ENCODE measurements at places on chromosomes 1 and 21.

DNA sequence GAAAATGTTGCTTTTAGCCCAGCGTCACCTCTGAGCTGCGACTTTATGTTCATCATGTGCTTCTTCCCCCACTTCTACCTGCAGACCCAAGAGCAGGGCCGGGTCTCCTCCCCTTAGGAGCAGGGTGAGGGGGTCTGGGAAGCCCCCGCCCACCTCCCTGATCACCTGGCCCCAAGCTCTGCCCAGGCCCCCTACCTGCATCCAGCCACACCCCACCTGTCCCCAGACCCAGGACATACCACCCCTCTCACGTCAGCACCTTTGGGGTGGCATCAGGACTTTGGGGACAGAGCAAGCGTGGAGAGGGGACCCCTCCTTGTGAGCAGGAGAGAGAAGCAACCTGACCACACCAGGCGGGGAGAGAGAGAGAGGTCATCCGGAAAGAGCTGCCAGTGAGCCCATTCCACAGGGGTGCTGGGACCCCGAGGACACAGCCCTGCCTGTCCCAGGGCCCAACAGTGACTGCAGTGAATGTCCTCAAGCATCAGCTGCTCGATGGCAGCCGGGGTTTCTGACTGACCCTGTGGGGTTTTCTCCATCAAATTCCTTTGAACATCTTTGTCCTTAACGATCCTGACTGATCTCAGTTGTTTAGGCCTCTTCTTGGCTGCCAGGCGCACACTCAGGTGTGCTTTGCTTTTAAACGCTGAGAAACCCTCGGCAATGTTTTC is 42.8 kb upstream of the COL18A1 start:
- DNase-seq = no peak

- no peak for DNase-seq
Measured at GRCh38 chr1:3174487-3175247, 105.7 kb downstream of the PRDM16 start.

- no peak for DNase-seq
Measured at GRCh38 chr21:26719750-26720149, 125.5 kb downstream of the ADAMTS1 start.

GRCh38 chr1:77659879-77660593 is 22.4 kb downstream of the ZZZ3 start:
- DNase-seq = no peak

GRCh38 chr1:242033447-242033846 is 34.5 kb upstream of the MAP1LC3C start:
- DNase-seq = no peak

- DNase-seq = no peak
Measured at GRCh38 chr21:41907496-41908258, 28.5 kb upstream of the PRDM15 start.

DNA sequence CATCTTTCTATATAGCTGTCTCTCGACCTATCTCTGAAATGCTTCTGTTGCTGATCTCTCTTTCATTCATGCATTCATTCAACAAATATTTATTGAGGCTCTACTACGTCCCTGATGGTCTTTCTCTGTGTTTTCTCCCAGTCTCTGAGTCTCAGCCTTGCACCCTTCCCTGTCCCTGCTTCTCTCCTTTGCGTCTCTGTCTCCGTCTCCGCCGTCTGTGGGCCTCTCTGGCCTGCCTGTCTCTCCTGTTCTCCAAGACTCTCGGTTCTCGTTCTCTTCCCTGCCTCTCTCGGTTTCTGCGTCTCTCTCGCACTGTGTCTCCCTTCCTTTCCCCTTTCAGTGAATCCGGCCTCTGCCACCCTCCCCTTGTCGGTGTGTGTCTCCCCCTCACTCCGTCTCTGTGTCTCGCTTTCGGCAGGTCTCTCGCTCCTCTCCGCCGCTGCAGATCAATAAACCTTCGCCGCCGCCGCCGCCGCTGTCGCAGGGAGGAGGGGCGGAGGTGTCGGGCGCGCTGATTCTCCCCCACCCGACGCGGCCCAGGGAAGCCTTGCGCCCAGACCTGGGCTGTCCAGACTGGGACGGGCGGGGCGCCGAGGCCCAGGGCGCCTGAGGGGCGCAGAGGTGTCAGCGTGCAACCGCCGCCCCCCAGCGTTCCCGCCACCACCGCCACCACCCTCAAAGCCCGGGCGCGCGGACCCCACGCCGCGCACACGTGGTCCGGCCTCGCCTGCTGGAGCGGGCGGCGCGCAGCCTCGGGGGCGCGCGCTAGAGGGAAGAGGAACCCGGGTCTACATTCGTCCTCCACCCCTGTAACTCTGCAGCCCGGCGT is 3.0 kb downstream of the EFNA3 start:
- DNase-seq = no peak

- no peak for DNase-seq
Measured at GRCh38 chr1:202713110-202713509, 2.9 kb upstream of the SYT2 start.

DNA sequence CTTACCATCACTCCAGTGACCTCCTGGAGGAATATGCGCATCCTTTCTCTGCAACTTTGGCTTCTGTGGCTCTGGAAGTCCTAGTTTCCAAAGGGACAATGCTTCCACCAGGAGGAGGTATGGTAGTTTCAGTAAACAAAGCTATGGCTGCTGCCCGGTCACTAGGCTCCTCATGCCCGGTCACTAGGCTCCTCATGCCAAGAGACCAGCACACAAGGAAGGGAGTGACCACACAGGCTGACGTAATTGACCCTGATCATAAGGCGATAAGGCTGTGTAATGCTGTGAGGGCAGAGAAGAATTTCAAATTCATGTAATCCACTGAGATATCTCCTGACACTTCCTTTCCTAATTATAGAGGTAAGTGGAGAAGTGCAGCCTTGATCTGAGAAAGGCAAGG is 102.9 kb downstream of the DTL start:
- DNase-seq = no peak

DNA sequence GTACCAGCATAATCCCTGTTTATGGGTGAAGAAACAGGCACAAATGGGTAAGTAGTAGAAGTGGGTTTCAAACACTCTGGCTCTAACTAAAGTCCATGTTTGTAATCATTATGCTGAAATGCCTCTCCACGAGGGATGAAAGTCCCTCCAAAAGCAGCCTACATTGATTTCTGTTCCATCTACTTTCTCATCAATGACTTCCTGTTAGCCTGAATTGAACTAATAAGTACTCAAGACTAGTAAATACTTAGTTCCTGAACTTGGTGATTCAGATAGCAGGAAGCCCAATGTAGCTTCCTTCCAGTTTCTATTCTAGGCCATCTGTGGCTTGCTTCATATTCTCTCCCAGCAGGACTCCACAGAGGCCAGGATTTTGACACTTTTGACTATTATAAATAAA is 11.3 kb upstream of the BACH1 start:
- no peak for DNase-seq

DNA sequence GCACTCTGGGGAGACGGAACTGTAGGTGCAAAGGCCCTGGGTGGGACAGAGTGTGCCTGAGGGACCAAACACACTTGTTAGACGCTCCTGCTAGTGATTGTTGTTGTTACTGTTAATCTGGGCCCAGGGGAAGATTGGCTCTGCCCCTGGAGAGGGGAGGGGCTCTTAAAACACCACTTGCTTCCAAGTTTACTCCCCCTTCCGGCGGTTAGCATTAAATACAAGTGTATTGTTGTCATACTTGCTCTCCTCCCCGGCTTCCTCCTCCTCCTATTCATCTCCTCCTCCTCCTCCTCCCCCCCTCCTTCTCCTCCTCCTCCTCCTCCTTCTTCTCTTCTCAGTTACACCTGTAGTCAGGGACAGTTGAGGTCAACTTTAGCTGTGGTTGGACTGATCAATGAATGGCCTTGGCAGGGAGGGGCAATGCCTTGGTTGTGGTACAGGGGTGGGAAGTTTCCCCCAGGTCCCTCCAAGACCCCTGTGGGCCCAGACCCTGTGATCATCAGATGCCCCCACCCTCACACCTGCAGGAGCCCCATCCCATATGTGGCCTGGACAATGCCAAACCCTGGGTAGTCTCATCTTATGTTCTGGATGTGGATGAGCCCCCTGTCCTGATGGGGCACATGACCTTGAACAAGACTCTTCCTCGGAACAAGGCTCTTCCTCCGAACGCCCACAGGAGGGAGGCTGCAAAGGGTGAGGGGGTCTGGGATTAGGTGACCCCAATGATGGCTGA is 217.3 kb downstream of the PTPRU start:
- peak; percentile 44 for DNase-seq

DNA sequence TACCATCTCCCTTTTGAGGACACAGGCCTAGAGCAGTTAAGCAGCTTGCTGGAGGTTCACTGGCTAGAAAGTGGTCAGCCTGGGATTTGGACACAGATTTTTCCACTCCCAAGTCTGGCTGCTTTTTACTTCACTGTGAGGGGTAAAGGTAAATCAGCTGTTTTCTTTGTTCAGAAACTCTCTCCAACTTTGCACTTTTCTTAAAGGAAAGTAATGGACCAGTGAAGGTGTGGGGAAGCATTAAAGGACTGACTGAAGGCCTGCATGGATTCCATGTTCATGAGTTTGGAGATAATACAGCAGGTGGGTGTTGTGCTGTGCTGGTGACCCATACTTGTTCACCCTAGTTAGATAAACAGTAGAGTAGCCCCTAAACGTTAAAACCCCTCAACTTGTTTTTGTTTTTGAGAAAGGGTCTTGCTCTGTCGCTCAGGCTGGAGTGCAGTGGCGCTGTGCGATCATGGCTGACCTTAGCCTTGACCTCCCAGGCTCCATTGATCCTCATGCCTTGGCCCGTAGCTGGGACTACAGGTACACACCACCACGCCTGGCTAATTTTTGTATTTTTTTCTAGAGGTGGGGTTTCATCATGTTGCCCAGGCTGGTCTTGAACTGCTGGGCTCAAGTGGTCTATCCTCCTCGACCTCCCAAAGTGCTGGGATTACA is 4.2 kb downstream of the SOD1 start:
- DNase-seq = no peak

- no peak for DNase-seq
Measured at GRCh38 chr1:82721702-82722101, 921.0 kb downstream of the ADGRL2 start.

GRCh38 chr1:173648880-173649605 is 13.9 kb downstream of the TEX50 start:
- no peak for DNase-seq

- no peak for DNase-seq
Measured at GRCh38 chr1:112143871-112144441, 154.5 kb upstream of the KCND3 start.

GRCh38 chr1:28927648-28928313 is 13.4 kb downstream of the EPB41 start:
- DNase-seq = no peak

DNA sequence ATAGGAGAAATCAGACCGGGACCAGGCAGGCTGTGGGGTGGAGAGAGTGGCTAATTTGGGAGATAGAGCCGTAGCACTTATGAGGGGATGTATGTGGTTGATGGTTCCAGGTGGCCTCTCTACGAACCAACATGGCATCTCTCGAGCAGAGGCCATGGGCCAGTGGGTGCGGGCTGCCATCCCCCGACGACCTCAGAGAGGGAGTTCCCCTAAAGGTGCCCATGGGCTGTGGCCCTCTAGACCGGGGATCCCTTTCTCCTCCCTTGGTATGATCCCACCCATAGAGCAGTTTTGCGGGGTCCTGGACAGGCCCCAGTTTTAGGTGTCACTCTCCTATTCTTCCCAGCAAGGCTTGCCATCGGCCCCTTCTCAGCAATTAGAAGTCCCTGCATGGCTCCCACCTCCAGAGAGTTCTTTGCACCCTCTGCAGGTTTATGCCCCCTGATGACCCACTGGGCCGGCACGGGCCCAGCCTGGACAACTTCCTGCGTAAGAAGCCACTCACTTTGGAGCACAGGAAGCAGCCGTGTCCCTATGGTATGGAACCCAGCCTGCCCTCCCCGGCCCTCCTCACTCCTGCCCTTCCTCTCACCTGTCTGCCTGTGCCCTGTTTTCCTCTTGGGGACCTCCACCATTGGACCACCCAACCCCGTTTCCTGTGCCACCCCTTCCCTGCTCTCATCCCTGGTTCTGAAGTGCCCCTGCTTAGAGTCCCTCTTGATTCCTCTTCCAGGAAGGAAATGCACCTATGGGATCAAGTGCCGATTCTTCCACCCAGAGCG is 7.8 kb downstream of the ZC3H12A start:
- no peak for DNase-seq

- DNase-seq = no peak
Measured at GRCh38 chr1:41751804-41752513, 166.8 kb downstream of the HIVEP3 start.

DNA sequence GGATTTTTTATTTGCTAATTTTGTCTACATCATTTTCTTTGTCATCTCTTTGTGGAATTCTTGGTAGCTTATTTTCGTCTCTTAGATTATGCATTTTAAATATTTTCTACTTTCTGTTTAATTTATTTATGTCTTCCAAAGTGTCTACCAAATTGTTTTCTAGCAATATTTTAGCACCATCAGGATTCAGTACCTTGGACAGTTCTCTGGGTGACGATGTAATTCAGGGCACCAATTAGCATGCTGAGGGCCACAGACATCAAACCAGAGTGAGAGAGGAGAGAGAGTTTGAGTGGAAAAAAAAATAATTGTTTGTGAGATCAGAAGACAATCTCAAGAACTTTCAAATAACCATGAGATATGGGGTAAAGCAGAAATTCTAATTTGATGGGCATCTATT is 169.8 kb upstream of the CXADR start:
- DNase-seq = no peak

- peak; percentile 20 for DNase-seq
Measured at GRCh38 chr1:114718661-114719423, 2.3 kb upstream of the NRAS start.

- DNase-seq = no peak
Measured at GRCh38 chr1:64502931-64503330, 33.0 kb downstream of the CACHD1 start.

DNA sequence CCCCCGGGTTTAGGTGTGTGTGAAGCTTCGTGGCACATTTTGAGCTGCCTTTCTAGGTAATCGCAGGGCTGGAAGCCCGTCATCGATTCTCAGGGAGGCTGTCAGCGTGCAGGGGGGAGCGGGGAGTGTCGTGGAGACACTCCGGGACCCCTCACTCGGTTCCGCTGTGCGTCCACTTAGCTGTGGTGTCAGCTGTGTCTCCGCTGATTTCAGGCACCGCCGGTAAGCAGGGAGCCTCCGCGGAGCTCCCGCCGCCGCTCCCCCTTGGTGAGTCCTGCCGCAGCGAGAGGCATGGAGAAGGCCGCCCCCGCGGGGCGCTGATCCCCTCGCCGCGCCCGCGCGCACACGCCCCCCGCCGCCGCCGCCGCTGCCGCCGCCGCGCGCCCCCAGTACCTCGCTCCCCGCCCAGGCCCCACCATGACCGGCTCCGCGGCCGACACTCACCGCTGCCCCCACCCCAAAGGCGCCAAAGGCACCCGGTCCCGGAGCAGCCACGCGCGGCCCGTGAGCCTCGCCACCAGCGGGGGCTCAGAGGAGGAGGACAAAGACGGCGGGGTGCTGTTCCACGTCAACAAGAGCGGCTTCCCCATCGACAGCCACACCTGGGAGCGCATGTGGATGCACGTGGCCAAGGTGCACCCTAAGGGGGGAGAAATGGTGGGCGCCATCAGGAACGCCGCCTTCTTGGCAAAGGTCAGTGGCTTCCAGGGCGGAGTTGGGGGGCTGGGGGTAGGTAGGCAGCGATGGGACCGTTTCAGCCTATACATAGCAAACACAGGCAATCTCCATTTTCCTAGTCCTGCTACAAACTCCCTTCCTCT is 995 bp downstream of the VASH2 start:
- no peak for DNase-seq

- no peak for DNase-seq
Measured at GRCh38 chr1:167227934-167228378, 7.3 kb downstream of the POU2F1 start.

All from activated CD4-positive, alpha-beta T cell treated with anti-CD3 and anti-CD28 coated beads, Interleukin-2, amount 50 U/mL, for 16 hours (primary cell).